ENCODE measurements at places on chromosomes 3 and 15.

DNA sequence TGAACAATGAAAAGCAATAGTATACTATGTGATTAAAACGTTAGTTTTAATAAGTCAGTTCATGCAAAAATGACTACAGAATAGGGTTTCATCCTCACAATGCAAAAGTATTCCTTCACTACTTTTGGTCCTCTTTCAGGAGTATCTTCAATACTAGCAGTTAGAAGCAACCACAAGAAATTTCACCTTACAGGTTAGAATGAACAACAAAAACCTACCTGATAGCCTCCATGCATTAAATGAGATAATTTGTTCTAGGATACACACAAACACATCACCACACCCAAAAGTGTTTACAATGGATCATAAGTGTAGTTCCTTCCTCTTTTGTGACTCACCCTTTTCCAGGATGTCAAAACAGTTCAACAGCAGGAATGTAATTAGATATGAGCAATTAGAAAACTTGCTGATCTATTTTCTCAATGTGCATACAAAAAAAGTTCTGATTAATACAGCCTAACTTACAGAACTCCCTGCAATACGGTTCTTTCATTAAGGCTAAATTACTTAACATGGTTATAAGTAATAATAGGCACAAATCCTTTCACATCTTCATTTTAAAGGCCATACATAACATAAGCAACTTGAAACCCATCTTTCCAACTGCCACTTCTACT lies 21.6 kb downstream of the UACA start:
- peak; percentile 58 for DNase-seq

DNA sequence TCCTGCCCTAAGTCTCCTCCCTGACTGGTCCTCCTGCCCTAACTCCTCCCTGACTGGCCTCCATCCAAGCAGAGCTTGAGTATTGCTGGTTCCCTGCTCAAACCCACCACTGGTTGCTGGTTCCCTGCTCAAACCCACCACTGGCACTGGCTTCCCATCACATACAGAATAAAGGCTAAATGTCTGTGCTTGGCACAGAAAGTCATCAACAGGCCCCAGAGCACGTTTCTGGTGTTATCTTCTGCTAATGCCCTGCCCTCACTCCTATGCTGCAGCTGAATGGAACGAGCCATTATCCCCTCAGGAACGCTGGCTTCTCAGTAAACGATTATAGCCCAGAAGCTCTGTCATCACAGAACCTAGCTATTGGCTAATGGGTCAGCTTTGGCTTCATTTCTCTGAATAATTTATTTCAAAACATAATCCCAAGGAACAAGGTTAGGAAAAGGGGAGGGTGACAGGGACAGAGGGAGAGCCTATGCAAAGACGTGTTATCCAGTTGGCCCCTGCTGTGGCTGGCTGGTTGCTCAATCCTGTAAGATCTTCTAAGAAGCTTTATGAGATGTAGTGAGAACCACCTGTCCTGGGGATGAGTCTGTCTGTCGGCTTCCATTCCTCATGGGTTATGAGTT lies 6.3 kb upstream of the MUC20 start:
- no peak for DNase-seq

DNA sequence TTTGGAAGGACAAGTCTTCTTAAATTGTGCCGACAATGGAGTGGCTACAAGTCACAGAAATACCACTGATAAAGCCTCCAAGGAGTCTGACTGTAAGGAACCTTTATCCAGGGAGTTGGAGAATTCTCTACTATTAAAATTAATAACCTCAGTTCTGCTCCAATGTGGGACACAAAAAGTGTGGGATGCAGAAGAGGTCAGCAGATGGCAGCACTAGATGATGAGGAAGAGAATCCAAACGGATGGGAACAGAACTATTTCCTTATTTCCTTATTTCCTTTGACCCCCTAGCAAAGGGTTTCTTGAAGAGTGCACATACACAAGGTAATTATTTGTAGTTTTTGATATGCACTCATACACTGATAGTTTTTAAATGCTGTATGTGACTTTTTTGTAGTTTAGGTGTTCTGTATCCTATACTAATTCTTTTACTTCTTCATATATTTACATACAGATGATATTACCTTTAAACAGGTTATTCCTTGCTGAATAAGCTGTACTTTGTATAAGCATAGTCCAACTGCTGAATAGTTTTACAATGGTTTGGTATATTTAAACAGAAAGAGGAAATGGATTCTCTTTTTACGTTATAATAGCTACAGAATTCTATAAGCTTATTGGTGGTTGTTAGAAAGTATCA lies 25.6 kb upstream of the NLGN1 start:
- DNase-seq, result peak; percentile 10

DNA sequence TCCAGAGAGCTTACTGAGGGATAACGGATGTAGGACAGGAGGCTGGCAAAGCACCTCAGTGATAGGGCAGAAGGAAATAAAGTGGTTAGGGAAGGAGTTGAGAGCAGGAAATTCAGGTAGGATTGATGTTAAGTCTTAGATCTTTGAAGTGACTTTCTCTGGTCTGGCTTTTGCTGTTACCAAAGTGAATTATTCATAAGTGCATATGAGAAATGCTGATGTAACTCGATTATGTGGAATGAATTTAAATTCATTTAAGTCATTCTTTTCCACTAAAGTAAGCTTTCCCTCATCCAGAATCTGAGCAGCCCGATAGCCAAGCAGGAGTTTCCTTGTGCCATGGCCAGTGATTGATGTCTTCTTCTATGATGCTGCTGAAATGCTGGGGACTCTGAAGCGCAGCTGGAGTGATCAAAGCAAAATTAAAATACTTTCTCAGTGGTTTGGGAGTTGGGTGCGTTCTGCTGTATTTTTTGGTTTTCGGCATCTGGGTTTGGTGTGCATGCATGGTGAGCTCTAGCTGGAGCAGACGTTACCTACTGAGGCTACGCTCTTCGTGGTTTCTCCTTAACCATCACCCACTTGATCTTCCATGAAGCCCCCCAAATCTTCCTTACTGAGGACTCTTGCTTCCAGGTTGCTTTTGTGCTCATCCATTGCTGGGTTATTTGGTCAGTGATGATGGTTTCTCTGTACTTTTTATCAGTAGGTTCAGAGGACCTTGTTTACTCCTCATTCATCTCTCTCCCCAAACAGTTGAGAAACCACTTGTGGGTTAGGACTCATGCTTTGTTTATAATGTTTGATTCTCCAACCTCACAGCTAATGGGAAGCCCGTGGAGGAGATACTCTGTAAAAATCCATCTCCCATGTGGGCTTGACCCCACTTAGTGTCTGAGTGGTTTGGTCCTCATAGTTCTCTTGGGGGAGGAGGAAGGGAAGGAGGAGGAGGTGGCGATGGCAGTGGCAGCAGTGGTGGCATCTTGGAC lies 72.5 kb downstream of the IGF1R start:
- DNase-seq, result no peak

GRCh38 chr3:149567381-149567780 lies 90.4 kb downstream of the WWTR1 start:
- no peak for DNase-seq

GRCh38 chr3:37526511-37526910 lies 335.2 kb upstream of the CTDSPL start:
- DNase-seq, result no peak

- DNase-seq, result no peak
These were observed 100.0 kb upstream of the IGF1R start for GRCh38 chr15:98548139-98548971.

DNA sequence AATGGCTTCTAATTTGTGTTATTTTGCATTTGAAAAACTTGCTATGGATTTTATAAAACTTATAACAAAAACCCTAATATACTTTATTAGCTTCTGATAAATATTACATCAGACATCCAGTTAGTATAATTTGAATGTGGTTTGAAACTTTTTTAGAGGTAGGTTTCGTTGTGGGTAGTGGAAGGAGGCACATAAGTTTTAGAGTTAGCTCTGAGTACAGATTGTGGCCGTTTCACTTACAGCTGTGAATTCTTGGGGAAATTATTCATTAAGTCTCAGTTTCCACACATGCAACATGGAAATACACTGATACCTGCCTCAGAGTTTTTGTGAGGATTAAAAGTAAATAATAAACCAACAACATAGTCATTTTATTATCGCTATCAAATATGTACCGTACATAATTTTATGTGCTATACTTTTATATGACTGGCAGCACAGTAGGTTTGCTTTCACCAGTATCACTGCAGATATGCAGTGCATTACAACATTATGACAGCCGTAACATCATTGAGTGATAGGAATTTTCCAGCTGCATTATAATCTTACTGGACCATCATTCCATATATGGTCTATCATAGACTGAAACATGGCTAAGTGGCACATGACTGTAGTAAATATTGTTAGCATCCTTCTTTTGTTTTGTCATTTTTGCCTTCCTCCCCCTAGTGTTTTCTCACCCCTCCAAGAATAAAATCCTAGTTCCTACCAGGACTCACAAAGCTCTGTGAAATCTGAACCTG lies 175.6 kb downstream of the AKAP13 start:
- DNase-seq, result no peak

DNA sequence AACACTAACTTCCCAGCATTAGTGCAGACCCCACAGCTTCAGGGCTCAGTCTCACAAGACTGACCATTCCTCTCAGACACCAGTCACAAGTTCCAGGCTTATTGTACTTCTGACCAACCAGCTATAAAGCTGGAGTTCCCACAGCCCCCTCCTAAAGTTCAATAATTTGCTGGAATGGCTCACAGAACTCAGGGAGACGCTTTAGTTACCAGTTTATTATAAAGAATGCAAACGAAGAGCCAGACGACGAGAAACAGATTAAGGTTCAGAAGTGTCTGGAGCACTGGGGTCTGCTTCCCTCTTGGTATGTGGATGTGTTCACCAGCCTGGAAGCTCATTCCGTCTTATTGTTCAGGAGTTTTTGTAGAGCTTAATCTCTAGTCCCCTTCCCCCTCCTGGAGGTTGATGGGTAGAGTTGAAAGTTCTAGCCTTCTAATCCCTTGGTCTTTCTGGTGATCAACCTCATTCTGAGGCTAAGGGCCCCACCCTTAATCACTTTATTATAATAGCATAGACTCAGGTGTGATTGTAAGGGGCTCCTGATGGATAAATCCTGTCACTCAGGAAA lies 4.8 kb upstream of the CSRNP1 start:
- DNase-seq, result no peak

DNA sequence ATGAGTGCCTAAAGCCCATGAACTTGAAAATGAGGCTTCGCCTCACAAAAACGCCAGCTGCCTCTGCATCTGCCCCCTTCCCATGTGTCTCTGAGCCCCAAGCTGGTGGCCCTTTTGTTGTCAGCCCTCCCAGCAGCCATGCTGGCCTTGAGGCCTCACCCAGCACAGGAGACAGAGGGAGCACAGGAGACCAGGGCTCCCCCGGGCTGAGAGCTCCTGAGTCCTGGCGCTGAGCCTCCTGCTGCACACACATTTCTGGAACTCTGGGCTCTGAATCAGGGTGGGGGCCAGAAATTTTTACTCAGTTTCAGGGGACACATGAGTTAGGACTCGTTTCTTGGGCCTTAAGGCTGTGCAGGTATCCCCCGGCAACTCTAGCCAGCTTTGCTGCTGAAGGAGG lies 56.4 kb upstream of the ACAD9 start:
- DNase-seq, result no peak

DNA sequence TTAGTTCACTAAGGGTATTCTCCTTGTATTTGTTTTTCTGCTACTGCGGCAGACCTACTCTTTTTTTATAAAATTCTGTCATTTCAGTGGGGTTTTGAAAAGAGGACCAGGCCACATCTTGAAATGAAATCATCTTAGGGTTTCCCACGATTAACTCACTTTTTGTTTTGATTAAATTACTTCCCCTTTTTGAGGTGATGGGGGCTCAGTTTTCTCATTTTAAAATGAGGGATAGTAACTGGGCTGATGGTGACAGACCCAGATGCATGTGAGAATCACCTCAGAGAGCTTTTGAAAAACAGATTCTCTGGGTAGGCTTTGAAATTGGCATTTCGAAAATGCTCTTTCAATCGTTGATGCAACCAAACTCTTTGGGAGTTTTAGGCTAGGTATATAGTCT lies 24.2 kb downstream of the UBE2Q2 start:
- DNase-seq, result peak; percentile 19

- no peak for DNase-seq
These were observed 27.7 kb downstream of the CCDC54 start for GRCh38 chr3:107404727-107405469.

DNA sequence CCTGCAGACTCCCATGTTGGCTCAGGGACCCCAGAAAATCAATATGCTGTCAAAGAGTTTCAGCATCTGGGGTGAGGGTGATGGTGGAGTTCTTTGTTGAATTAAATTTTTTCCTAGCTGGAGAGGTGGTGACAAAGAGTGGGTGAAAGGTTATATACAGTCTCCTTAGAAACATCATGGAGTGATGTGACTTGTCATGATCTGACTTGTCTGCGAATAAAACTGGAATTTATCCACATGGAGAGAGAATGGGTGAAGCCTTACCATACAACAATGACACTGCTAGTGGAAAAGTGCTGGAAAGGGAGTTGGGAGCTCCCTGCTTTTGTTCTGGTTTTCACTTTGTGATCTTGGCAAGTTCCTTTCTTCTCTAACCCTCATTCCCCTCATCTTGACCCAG lies 75.0 kb downstream of the ARNT2 start:
- DNase-seq, result no peak

DNA sequence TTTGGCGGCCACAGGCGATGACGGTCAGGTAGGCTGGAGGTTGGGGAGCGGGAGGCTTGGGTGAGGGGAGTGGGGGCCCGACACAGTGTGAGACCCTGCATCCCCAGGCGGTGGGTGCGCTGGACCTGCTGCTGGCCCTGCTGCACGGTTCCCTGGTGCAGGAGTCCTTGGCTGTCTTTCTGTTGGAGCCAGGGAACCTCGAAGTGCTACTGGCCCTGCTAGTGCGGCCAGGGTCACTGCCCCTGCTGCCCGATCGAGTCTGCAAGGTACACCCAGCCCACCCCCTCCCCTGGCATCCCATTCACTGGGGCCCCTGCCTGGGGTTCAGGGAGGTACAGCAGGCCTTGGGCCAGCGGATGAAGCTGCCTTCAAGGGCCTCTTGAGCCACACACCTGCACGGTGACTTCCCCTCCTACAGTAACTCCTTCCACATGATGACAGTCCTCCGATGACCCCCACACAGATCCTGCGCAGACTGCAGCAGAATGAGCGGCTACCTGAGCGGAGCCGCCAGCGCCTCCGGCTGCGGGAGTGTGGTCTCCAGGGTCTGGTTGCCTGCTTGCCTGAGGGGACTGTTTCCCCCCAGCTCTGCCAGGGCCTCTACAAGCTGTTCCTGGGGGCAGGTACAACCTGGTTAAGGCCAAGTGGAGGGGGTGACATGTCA lies 19.5 kb downstream of the NBEAL2 start:
- DNase-seq, result no peak
